Amniotic epithelial cell (primary cell): ENCODE measurements at places on chromosomes 7 and 10.

DNA sequence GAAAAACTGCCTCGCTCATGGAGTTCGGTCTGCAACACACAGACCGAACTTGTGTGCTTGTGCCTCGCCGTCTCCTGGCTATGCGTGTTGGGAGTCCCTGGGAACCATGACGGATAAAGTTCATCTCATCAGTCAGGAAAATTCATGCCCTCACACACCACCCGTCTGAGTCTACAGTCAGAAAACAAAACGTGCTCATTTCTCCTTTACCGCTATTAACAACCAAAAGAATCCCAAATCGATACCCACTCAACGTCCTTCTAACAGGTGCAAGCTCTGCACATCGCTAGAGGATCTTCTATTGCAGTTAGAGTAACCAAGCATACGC is 13.6 kb downstream of the CNPY1 start:
- no peak for DNase-seq

- peak; percentile 70 for DNase-seq
These were observed 66.8 kb downstream of the ADAM12 start for GRCh38 chr10:126321440-126321839.

GRCh38 chr10:12381536-12382156 is 32.3 kb downstream of the CAMK1D start:
- no peak for DNase-seq

DNA sequence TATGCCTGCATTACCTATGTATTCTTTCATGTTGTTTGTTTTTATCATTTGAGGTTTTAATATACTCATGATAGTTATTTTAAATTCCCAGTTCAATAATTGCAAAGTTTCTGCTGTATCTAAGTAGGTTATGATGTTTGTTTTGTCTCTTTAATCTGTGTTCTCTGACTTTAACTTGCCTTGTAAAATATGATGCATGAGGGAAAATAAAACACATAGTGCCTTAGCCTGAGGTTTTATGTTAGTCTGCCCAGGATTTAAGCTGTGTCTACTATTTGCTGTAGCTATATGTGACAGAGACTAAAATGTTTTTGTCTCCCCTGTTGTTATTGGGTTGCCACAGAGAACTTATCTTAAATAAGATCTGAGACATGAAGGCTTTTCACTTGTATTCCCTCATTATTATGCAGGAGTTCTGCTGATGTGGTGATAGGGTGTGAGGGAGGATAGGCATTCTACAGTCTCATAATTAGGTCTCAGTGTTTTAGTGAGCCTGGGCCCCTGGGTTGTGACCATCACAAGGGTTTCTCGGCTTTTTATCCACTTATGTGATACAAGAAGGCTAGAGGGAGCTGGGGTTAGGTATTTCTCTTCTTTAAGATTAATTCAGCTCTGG is 582.5 kb downstream of the CNTNAP2 start:
- DNase-seq: no peak

GRCh38 chr7:130294314-130294713 is 1.4 kb downstream of the CPA4 start:
- DNase-seq: peak; percentile 53
